Myocyte (in vitro differentiated cells): ENCODE measurements at places on chromosomes 6 and 20. TPM values are rescaled to one million over a fixed set of nuclear protein-coding genes. Genes with fewer than 3 reads are reported as not detected.

GNL1 gene
- total RNA-seq = 22.3 and 28.4 TPM in 2 replicates

RIMS1 gene
- total RNA-seq = 0.21 and 1.8 TPM in 2 replicates

KIF6 gene
- not detected in 2 replicates for total RNA-seq

ENTPD6 gene
- total RNA-seq = 38.7 and 43.2 TPM in 2 replicates

ZNF133 gene
- total RNA-seq = 9.0 and 16.4 TPM in 2 replicates
